Activated T-cell treated with anti-CD3 and anti-CD28 coated beads, Interleukin-2, amount 50 U/mL, for 1 hour (primary cell): ENCODE measurements at places on chromosomes 2 and 18.

- DNase-seq, result no peak
Measured at GRCh38 chr2:133574186-133574585, 5.9 kb upstream of the NCKAP5 start.

- DNase-seq, result no peak
Measured at GRCh38 chr18:5868218-5868854, 27.0 kb downstream of the TMEM200C start.

DNA sequence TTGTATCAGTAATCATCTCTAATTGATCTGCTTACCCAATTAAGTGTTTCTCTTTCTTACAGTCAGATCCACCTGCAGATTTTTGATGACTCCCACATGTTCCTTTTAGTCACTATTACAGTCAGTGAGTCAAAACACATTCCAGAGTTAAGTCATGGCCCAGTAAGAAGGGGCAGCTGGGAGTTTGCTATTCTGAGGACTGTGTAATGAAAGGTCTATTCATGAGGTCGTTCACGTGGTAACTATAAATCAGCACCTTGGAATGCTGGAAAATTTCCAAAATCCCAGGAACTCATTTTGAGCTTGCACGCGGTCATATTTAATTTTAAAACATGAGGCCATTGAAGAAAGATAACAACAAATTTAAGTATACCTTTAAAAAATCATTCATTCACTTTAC lies 252.5 kb downstream of the XIRP2 start:
- no peak for DNase-seq

DNA sequence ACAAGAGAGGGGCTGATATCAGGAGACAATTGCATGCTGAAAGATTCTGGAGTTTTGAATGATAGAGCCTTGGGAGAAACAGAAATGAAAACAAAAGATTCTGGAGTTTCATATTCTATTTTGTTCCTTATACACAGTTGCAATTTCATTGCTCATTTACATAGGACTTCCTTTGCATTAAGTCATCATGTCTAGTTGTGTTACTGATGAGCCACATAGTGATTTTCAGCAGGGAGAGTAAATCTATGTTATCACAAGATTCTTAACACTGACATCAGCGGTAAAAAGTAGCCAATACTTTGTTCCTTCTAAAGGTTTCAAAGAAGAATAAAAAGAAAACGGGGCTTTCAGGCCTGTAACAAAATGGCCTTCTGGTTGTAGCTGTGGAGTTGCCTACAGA lies 7.1 kb downstream of the ADAM17 start:
- DNase-seq, result no peak

GRCh38 chr2:230942920-230943896 lies 18.2 kb upstream of the GPR55 start:
- peak; percentile 35 for DNase-seq

GRCh38 chr2:227238238-227239237 lies 74.1 kb downstream of the COL4A3 start:
- DNase-seq, result peak; percentile 54
